Cardiac atrium fibroblast (primary cell): ENCODE measurements at places on chromosomes 7 and 10. TPM values are rescaled to one million over a fixed set of nuclear protein-coding genes. Genes with fewer than 3 reads are reported as not detected.

The CRYGN gene
- total RNA-seq, result not detected in 2 replicates

The ACTL6B gene
- not detected in 2 replicates for total RNA-seq

The JCAD gene
- 8.5 and 35.2 TPM in 2 replicates for total RNA-seq

The IGF2BP3 gene
- total RNA-seq, result 24.7 and 45.5 TPM in 2 replicates

The TRIM8 gene
- total RNA-seq, result 116 and 205 TPM in 2 replicates

The FRMPD2 gene
- total RNA-seq, result not detected in 2 replicates

The FAM241B gene
- not detected in 2 replicates for total RNA-seq
